Epithelial cell of alveolus of lung (primary cell): ENCODE measurements at places on chromosomes 3 and 15. TPM values are rescaled to one million over a fixed set of nuclear protein-coding genes. Genes with fewer than 3 reads are reported as not detected.

Gene CHRNA5
- 1.0 and 1.3 TPM in 2 replicates for total RNA-seq

Gene LSAMP
- total RNA-seq: 1.6 and 16.1 TPM in 2 replicates

Gene GCSAM
- not detected in 2 replicates for total RNA-seq

Gene ARPP21
- total RNA-seq: 0.24 TPM in 1 of 2 replicates, not detected in the other

Gene ECE2
- not detected in 2 replicates for total RNA-seq

Gene PAQR9
- total RNA-seq: 0.13 TPM in 1 of 2 replicates, not detected in the other

Gene ZSCAN2
- 10.7 and 17.6 TPM in 2 replicates for total RNA-seq

Gene STAC
- 0.08 and 3.2 TPM in 2 replicates for total RNA-seq

Gene SLC49A4
- 7.4 and 28.2 TPM in 2 replicates for total RNA-seq

Gene ARGFX
- total RNA-seq: not detected in 2 replicates

Gene PRSS50
- not detected in 2 replicates for total RNA-seq

Gene UBA7
- total RNA-seq: 30.6 and 39.0 TPM in 2 replicates
